ENCODE measurements at places on chromosomes 12 and 14.

GRCh38 chr12:71969330-71969729 lies 30.7 kb downstream of the TPH2 start:
- DNase-seq: no peak

DNA sequence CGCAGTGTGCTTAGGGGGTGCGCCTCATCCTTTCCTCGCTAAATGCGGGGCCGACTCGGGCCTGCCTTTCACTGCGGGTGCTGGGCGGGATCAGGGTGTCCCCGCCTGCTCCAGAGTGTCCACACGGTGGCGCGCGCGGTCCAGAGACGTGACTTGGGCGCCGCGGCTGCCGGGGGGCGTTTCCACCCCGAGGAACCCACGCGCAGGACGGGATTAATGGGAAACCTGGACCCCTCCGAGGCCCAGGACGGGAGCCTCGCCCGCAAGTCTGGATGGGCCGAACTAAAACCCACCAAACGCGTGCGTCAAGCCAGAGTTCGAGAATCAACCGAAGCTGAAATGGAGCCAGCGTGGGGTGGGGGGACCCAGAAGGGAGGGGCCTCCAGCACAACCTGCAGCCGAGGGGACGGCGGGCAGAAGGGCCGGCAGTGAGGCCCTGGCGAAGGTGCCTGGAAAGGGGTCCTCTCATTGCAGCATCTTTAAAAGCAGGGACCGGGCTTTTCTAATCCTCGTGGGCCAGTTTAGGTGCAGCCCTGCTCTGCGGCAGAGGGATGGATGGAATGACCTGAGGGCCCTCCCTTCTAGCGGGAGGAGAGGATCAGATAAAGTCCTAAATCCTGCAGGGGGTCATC lies 93.3 kb downstream of the NINJ2 start:
- peak; percentile 97 for DNase-seq

DNA sequence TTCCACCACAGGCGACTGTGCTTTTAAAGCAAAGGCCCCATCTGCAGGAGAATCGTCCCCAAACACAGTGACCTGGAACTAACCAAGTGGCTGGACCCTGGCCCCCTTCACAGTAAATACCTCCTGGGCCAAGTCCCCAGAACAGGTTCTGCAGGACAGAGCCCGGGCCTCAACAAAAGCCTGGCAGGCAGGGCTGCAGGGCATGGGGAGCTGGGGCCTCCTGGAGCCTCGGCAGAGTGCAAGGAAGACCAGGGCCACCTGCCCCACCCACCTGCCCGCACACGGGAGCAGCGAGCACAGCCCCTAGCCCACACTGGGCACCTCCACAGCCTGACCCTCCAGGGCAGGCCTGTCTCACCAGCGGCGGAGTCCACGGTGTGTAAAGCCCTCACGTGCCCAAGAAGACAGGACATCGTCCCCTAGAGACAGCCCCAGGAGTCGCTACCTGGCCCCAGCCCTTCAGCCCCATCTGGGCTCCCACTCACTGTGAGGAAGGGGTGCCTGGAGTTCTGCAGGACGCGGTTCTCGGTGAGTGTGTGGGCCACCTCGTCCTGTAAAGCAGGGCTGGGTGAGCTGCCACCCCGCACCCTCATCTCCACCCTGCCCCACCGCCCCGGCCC lies 21.0 kb downstream of the AKT1 start:
- no peak for DNase-seq

- DNase-seq: no peak
Observed at GRCh38 chr14:80150301-80150700, 61.0 kb downstream of the DIO2 start.

- no peak for DNase-seq
Observed at GRCh38 chr14:80213602-80214001, 2.3 kb upstream of the DIO2 start.

DNA sequence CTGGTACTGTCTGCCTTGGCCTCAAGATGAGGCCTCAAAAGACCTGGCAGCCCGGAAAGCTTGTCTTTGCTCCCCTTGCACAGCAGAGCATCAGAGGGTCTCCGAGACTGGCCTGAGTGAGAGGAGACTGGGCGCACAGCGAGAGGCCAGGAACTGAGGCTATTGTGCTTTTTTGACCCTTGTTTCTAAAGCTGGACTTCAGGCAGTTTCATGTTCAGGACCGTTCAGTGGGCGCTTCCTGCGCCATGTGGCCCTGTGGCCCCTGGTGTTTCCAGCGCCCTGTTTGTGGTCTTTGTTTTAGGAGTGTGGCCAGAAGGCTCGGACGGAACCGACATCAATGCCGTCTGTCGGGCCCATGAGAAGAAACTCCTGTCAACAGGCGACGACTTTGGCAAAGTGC lies 126.3 kb upstream of the EVL start:
- peak; percentile 52 for DNase-seq

- no peak for DNase-seq
Observed at GRCh38 chr12:57368349-57369095, 62.3 kb downstream of the R3HDM2 start.

- DNase-seq: no peak
Observed at GRCh38 chr12:81141217-81141616, 63.3 kb downstream of the ACSS3 start.

DNA sequence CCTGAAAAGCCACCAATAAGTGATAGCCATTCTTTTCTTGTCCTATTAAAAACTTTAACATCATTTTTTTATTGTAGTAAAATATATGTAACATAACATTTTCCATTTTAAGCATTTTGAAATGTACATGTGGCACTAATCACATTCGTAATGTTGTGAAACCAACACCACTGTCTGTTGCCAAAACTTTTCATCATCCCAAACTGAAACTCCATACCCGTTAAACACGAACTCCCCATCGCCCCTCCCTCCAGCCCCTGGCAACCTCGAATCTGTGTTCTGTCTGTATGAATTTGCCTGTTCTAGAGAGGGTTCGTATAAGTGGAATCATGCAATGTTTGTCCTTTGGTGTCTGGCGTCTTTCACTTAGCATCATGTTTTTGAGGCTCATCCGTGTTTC lies 75.9 kb downstream of the CCDC92 start:
- DNase-seq: no peak

GRCh38 chr14:20143911-20144310 lies 5.3 kb downstream of the OR4N5 start:
- DNase-seq: no peak

DNA sequence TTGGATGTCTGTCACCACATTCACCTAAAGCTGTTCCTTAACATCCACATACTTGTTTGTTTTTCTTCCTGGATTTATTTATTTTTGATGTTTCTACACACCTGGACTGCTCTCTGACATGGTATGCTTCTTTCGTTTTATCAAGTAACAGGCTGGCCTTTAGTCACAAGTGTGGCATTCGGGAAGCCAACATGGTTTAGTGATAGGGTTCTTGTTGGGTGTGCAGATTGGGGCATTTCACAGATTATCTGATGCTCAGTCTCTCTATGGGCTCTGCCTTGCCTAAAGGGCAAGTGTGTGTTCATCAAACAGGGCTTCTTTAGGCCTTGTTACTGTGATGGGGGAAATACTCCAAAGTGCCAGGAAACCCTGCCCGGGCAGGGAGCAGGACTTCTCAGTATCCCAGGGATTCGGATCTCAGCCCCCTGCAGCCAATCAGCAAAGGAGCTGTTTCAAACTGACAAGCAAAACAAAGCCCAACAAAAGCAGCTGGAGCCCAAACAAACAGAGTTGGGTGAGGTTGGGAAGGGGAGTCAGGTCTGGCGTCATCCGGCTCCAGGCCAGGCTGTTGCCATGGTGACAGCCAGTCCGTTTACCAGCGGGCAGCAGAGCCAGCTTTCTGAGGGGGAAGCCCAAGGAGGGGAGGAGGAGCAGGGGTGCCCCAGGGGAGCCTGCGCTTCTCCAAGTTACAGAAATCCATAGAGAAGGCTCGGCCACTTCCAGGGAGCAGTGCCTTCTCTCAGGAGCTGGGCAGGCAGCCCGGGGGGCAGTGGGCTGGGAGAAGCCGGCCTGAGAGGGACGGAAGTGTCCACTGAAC lies 31.9 kb downstream of the FOS start:
- DNase-seq: peak; percentile 96

GRCh38 chr12:106018286-106018685 lies 120.5 kb downstream of the NUAK1 start:
- DNase-seq: no peak

- DNase-seq: no peak
Observed at GRCh38 chr14:43356979-43357545, 1150.0 kb downstream of the FSCB start.

GRCh38 chr12:27003421-27004381 lies 10.5 kb downstream of the TM7SF3 start:
- no peak for DNase-seq

DNA sequence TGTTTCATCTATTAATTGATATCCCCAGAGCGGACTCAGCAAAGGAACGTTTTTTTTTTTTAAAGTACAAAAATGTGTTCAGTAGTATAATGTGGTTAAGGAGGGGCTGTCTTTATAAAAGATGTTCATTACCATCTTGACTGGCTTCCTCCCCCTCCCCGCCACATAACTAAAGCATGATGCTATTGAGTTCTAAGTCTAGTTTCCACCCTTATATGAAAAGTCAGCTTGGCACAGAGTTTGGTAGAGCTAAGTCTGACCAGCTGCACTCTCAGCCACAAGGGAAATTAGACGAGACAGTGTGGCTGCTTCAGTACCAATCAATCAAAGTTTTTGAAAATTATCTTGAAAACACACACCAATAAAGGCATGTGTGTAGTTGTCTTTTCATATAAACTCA lies 1.9 kb upstream of the MYBPC1 start:
- DNase-seq: no peak

- DNase-seq: no peak
Observed at GRCh38 chr14:82779301-82779700, 1245.6 kb upstream of the SEL1L start.

DNA sequence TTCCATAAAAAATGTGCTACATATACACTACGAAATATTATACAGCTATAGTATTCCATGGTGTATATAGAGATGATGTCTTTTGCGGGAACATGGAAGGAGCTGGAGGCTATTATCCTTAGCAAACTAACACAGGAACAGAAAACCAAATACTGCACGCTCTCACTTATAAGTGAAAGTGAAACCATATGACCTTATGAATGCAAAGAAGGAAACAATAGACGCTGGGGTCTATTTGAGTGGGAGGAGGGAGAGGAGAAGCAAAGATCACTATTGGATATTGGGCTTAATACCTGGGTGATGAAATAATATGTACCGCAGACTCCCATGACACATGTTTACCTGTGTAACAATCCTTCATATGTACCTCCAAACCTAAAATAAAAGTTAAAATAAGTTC lies 142.8 kb downstream of the LRFN5 start:
- DNase-seq: no peak

DNA sequence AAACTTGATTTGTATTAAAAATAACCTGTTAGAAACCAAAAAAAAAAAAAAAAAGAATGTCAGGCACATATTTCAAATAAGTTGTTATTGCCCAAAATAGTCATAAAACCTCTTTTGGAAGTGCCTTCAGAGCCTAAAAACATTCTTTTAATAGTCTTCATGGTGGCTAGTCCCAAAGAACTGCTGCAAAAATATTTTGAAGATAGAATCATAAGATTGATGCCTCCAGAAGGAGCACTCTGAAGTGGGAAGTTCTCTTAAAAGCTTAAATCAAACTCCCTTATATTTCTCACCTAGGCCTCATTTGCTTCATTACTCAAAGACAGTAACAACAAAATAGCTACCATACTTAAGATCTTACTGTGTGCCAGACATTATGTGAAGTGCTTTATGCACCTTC lies 27.2 kb upstream of the NT5DC3 start:
- DNase-seq: no peak

GRCh38 chr14:87998482-87998881 lies 5.5 kb upstream of the GALC start:
- no peak for DNase-seq

GRCh38 chr12:96743606-96744005 lies 163.5 kb upstream of the NEDD1 start:
- no peak for DNase-seq

DNA sequence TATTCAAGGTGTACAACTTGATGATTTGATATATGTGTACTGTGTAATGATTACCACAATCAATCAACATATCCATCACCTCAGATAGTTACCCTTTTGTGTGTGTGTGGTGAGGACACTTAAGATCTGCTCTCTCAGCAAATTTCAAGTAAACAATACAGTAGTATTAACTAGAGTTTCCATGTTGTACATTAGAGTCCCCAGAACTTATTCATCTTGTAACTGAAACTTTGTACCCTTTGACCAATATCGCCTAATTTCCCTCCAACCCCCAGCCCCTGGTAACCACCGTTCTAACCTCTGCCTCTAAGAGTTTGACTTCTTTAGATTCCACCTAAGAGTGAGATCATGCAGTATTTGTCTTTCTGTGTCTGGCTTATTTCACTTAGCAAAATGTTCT lies 12.1 kb downstream of the ADCK1 start:
- no peak for DNase-seq

DNA sequence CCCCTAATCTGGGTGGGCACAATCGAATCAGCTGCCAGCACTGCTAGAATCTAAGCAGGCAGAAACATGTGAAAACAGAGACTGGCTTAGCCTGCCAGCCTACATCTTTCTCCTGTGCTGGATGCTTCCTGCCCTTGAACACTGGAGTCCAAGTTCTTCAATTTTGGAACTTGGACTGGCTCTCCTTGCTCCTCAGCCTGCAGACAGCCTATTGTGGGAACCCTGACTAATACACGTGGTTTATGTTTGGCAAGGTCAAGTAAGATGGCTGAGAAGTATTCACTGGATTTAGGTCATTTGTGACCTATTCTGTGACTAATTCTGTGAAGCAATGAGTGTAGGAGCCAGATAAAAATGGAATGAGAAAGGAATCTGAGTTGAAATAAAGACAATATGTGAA lies 11.0 kb downstream of the GPR135 start:
- DNase-seq: no peak

DNA sequence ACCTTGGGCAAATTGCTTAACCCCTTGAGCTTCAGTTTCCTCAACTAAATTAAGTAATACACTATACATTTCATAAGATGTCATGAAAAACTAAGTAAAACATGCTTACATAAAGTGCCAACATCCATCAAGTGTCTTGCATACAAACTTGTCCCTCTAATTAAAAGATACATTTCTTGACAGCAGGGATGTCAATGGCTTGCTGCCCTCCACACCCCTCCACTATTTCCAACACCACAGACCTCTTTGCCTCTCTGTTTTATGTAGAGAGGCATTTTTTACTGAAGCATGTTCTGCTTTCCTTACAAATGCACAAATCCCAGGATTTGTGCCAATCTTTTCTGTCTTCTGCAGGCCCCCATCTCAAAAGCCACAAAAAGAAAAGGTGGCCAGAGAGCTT lies 89.0 kb upstream of the HOXC13 start:
- DNase-seq: no peak

DNA sequence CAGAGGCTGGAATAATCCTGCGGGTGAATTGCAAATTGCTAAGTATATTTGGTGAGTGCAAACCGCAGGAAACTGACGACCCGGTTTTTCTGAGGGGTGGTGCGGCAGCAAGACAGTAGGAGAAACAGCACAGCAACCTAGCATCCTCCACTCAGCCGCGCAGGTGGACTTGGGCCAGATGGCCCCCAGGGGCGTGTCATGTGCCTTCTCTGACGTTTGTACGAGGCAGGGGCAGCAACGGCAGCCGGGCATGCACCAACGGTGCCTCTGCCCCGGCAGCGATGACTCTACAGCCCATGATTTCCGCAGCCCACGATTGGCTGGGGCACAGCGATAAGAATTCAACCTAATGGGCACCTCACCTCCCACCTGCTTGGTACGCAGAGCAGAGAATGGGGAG lies 11.1 kb upstream of the CLEC2A start:
- no peak for DNase-seq

GRCh38 chr12:65894088-65894487 lies 69.8 kb downstream of the HMGA2 start:
- no peak for DNase-seq

- peak; percentile 80 for DNase-seq
Observed at GRCh38 chr12:93785249-93786010, 108.3 kb downstream of the CRADD start.

GRCh38 chr14:99986396-99986795 lies 78.8 kb upstream of the EVL start:
- DNase-seq: no peak

Measured in posterior vena cava (tissue), 2 donors.